Gastrocnemius medialis (tissue), 4 donors: ENCODE measurements at places on chromosomes 5 and 9. TPM values are rescaled to one million over a fixed set of nuclear protein-coding genes. Genes with fewer than 3 reads are reported as not detected.
A peak's percentile ranks its signal among the peaks of the same experiment; 100 is the strongest.

Gene C5orf15
- 26.5 TPM for total RNA-seq

Gene NME5
- total RNA-seq = 0.51 TPM

Gene CD72
- total RNA-seq = 0.65 TPM

Gene ENTR1
- total RNA-seq = 23.2 TPM

Gene FGF10
- total RNA-seq = 2.6 TPM

Gene HTR4
- total RNA-seq = 0.51 TPM

Gene ANKRD31
- not detected for total RNA-seq

Gene ZBTB5
- 6.9 TPM for total RNA-seq

Gene GFM2
- 23.6 TPM for total RNA-seq

Gene NCS1
- 2.2 TPM for total RNA-seq

Gene C1QTNF2
- total RNA-seq = 0.65 TPM

DNA sequence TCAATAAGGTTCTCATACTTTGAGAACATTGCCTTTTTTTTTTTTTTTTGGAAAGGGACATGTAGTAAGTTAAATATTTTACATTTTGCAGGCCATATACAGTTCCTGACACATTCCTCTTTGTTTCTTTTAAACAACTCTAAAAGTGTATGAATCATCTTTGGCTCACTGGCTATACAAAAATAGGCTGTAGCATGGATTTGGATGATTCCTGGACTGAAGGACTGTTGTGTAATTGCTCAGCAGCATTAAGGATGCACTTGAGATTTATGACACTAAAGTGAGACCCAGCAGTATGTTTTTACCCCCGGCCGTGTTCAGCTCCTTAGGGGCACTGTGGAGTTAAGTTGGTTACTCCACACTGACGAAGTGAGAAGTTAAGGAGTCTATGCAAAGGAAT is 41.3 kb downstream of the VPS13A start:
- H3K27me3 ChIP-seq = no peaks in the 10 kb centered on the region
- no peak overlapping the region for H3K4me3 ChIP-seq
- no peaks in the 10 kb centered on the region for H3K4me1 ChIP-seq
- peaks cover 2% of the 10 kb centered on the region for H3K36me3 ChIP-seq

GRCh38 chr9:109945573-109945972 is 165.6 kb downstream of the PALM2AKAP2 start:
- no peak for DNase-seq
- H3K36me3 ChIP-seq = no peaks in the 10 kb centered on the region
- no peak overlapping the region for H3K27ac ChIP-seq
- H3K27me3 ChIP-seq = no peaks in the 10 kb centered on the region
- H3K4me3 ChIP-seq = no peak overlapping the region
- H3K4me1 ChIP-seq = no peaks in the 10 kb centered on the region

GRCh38 chr9:21965401-21965951 is 28.7 kb downstream of the CDKN2A start:
- H3K4me3 ChIP-seq = peak overlapping the region; percentile 33
- no peaks in the 10 kb centered on the region for H3K36me3 ChIP-seq
- peaks cover 74% of the 10 kb centered on the region for H3K27me3 ChIP-seq
- no peak for DNase-seq

DNA sequence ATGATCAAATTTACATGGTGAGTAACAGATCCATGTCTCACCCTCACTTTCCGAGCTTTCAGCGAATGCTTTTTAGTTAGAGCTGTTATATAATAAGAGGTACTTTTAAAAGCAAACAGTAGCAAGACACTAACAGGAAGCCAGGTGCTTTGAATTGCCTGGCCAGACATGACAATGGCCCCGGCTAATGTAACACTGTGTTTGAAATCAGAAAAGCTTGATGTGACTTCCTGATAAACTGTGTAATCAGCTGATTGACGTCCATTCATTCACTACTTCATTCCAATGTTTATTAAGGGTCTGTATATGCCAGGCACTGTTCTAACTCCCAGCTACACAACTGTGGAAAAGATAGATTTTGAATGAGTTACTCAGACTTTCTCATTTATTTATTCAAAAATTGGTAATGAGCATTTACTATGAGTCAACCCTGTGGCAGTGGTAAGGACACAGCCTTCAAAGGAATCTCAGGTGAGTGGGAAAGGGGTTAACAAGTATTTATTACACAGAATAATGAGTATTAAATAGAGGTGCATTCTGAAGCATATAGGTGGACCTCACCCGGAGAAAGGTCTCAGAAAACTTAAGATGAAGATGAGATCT is 26.6 kb downstream of the DPYSL3 start:
- H3K27me3 ChIP-seq = no peaks in the 10 kb centered on the region
- DNase-seq = no peak
- H3K4me3 ChIP-seq = no peak overlapping the region
- peak overlapping the region; percentile 24 for H3K27ac ChIP-seq
- no peaks in the 10 kb centered on the region for H3K4me1 ChIP-seq

- H3K27ac ChIP-seq = peak overlapping the region; percentile 75
- no peaks in the 10 kb centered on the region for H3K36me3 ChIP-seq
- no peak for DNase-seq
- H3K4me1 ChIP-seq = peaks cover 25% of the 10 kb centered on the region
- H3K27me3 ChIP-seq = no peaks in the 10 kb centered on the region
Observed at GRCh38 chr5:5154733-5155132, 14.6 kb downstream of the ADAMTS16 start.

DNA sequence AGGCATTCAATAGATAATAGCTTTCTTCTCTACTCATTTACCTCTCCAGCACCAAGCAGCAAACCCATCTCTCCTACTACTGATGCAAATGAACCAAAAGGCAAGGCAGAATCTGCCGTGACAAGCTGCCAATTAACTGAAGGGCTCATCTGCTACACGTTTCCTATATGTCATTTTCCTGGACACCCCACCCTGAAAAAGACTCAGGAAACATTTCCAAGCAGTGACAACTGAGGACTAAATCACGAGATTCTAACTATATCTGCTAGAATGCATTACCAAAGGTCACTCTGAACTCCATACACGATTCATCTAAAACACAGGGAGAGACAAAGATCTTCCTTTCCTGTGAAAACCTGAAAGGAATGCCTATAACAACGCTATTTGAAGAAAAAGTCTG is 12.9 kb downstream of the PLPP1 start:
- H3K4me1 ChIP-seq = peaks cover 72% of the 10 kb centered on the region
- H3K36me3 ChIP-seq = no peaks in the 10 kb centered on the region
- no peak overlapping the region for H3K27ac ChIP-seq
- no peaks in the 10 kb centered on the region for H3K27me3 ChIP-seq

DNA sequence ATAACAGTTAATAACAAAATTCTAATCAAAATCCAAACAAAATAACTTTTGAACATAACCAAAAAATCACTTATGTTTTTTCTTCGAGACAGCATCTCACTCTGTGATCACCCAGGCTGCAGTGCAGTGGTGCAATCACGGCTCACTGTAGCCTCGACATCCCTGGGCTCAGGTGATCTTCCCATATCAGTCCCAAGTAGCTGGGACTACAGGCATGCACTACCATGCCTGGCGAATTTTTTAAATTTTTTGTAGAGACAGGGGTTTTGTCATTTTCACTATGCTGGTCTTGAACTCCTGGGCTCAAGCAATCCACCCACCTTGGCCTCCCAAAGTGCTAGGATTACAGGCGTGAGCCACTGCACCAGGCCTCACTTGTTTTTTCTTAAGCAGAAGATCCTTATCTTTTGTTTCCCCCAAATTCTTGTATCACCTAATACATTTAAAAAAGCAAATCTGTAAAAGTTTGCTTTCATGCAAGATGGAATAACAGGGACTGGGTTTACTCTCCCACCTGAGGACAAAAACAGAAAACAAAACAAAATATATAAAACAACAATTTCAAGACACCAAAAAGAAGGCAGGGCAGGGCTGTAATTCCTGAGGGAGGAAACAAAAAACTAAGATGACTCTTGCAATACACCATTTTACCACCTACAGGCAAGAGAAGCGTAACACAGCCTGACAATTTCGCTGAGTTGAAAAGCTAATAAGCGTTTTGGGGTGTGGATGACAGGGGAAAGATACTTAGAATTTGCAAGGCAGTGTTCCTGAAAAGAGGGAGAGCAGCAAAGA is 71.4 kb downstream of the RAPGEF6 start:
- no peaks in the 10 kb centered on the region for H3K36me3 ChIP-seq
- no peak for DNase-seq
- no peak overlapping the region for H3K4me3 ChIP-seq

- H3K27ac ChIP-seq = peak overlapping the region; percentile 84
- peak; percentile 29 for DNase-seq
- no peaks in the 10 kb centered on the region for H3K36me3 ChIP-seq
- H3K4me1 ChIP-seq = peaks cover 45% of the 10 kb centered on the region
- H3K4me3 ChIP-seq = no peak overlapping the region
- no peaks in the 10 kb centered on the region for H3K27me3 ChIP-seq
Observed at GRCh38 chr9:129318121-129319075, 140.3 kb upstream of the IER5L start.

GRCh38 chr5:124235576-124235975 is 510.9 kb downstream of the ZNF608 start:
- no peak for DNase-seq
- H3K4me3 ChIP-seq = no peak overlapping the region
- no peak overlapping the region for H3K27ac ChIP-seq
- no peaks in the 10 kb centered on the region for H3K36me3 ChIP-seq
- no peaks in the 10 kb centered on the region for H3K27me3 ChIP-seq

- peak within 1 kb of the TSS; percentile 40 for H3K4me3 ChIP-seq
- no peaks in the 10 kb centered on the region for H3K4me1 ChIP-seq
- no peak within 1 kb of the TSS for H3K27ac ChIP-seq
- peaks cover 76% of the 10 kb centered on the region for H3K27me3 ChIP-seq
- no peak for DNase-seq
Observed at GRCh38 chr5:3595006-3595961, at the start of gene IRX1. IRX1 (plus strand) TSS chr5:3595832; CDS start chr5:3596106, 274 bp downstream.

- no peak overlapping the region for H3K27ac ChIP-seq
- no peak overlapping the region for H3K4me3 ChIP-seq
- no peaks in the 10 kb centered on the region for H3K27me3 ChIP-seq
- H3K36me3 ChIP-seq = no peaks in the 10 kb centered on the region
Observed at GRCh38 chr5:135821802-135822201, 12.7 kb upstream of the SLC25A48 start.
